B cell (primary cell): ENCODE measurements at places on chromosomes 2 and 18. TPM values are rescaled to one million over a fixed set of nuclear protein-coding genes. Genes with fewer than 3 reads are reported as not detected.
A peak's percentile ranks its signal among the peaks of the same experiment; 100 is the strongest.

GRCh38 chr2:109554758-109555157 lies 59.0 kb downstream of the SEPTIN10 start:
- no peak overlapping the region for H3K27ac ChIP-seq
- no peaks in the 10 kb centered on the region for H3K4me1 ChIP-seq
- H3K4me3 ChIP-seq = no peak overlapping the region
- no peak for DNase-seq
- H3K27me3 ChIP-seq = no peaks in the 10 kb centered on the region

- H3K4me1 ChIP-seq = peaks cover 93% of the 10 kb centered on the region
- DNase-seq = no peak
- H3K27me3 ChIP-seq = no peaks in the 10 kb centered on the region
- no peak overlapping the region for H3K4me3 ChIP-seq
- H3K36me3 ChIP-seq = no peaks in the 10 kb centered on the region
- no peak overlapping the region for H3K27ac ChIP-seq
Observed at GRCh38 chr2:101732199-101732598, 34.7 kb downstream of the MAP4K4 start.

DNA sequence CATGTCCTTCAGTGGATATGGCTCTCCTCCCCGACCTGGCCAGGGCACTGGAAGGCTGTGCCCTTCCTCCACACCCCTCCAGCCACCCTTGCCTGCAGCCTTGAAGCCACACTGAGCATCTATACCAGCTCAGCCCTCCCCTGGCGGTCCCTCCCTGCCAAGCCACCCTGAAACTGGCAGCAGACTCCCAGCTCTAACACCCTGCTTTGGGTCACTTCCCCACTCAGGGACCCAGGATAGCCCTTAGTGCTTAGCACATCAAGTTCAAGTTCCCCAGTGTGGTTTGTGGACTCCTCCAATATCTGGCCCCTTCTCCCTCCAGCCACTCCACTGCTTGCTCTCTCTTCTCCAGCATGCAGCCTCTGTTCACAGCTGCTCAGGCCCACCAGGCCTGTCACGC lies 89.4 kb downstream of the TNS1 start:
- H3K27me3 ChIP-seq = no peaks in the 10 kb centered on the region
- no peaks in the 10 kb centered on the region for H3K4me1 ChIP-seq
- no peak overlapping the region for H3K4me3 ChIP-seq
- no peaks in the 10 kb centered on the region for H3K36me3 ChIP-seq
- H3K27ac ChIP-seq = no peak overlapping the region
- DNase-seq = no peak

DNA sequence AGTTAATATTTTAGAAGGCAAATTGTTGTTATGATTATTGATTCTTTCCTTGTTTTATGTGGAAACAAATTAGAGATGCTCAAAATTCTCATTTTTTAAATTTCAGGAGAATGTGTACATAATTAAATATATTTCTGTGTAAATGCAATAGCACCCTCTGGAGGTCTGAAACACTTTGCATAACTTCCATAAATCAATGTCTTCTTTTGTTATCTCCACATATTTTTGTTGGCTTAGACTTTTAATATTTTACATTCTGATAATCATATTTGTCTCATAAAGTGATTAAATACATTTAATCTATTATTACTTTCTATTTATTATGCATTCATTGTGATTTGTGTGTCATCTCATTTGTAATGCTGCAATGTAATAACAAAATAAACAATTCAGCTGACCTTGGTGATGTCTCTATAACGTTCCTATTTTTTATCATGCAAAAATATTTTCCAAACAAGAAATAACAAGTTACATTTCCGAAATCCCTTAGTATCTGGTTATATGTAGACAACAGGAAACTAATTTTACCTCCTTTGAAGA lies 201.8 kb upstream of the GALNT5 start:
- DNase-seq = no peak
- no peaks in the 10 kb centered on the region for H3K4me1 ChIP-seq
- H3K27me3 ChIP-seq = no peaks in the 10 kb centered on the region
- H3K4me3 ChIP-seq = no peak overlapping the region
- H3K36me3 ChIP-seq = no peaks in the 10 kb centered on the region

- no peaks in the 10 kb centered on the region for H3K27me3 ChIP-seq
- H3K36me3 ChIP-seq = peaks cover 1% of the 10 kb centered on the region
Observed at GRCh38 chr2:64119369-64119768, 24.9 kb downstream of the PELI1 start.

DNA sequence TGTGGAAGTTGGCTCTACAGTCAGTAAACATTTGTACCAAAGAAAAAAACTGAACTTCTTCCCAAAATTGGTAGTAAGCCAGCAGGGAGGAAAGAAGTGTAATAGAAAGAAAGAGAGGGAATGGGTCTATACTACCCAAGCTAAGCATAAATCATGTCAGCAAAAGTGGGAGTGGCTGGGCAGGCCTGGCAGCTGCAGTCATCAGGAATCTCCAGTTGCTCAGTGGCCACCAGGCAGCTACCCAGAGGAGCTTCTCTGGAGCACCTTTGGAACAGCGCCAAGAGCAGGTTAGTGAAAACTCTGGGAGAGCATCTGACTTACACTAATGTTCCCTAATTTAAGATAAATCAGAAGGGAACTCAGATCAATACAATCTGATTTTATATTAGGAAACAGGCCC lies 14.3 kb downstream of the FRZB start:
- no peak for DNase-seq
- no peak overlapping the region for H3K4me3 ChIP-seq
- no peak overlapping the region for H3K27ac ChIP-seq
- no peaks in the 10 kb centered on the region for H3K4me1 ChIP-seq
- H3K36me3 ChIP-seq = no peaks in the 10 kb centered on the region

- no peak overlapping the region for H3K4me3 ChIP-seq
- DNase-seq = peak; percentile 48
- H3K36me3 ChIP-seq = no peaks in the 10 kb centered on the region
- peaks cover 38% of the 10 kb centered on the region for H3K4me1 ChIP-seq
- H3K27ac ChIP-seq = peak overlapping the region; percentile 27
Observed at GRCh38 chr2:168194784-168195522, 52.4 kb downstream of the STK39 start.

DNA sequence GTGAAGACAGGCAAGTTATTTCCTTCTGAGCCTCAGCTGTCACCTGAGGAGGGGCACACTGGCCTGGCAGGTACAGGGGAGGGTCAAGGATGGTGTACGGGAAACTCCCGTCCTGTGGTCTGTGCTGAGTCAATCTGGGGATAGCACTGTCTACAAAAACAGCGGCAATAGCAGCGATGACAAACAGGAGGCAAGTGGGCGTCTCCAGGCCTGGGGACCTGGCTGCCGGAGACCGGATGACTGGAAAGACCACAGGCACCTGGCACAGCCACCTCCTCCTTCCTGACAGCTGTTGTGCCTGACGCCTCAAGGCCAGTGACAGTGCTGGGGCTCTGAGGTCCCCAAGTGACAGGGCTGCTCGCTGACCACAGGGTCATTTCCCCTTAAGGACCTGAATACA lies 202.1 kb upstream of the HS6ST1 start:
- H3K4me3 ChIP-seq = no peak overlapping the region
- no peak for DNase-seq
- no peaks in the 10 kb centered on the region for H3K27me3 ChIP-seq
- peaks cover 9% of the 10 kb centered on the region for H3K4me1 ChIP-seq

Gene FAM117B
- total RNA-seq = 50.1 and 50.4 TPM in 2 replicates

DNA sequence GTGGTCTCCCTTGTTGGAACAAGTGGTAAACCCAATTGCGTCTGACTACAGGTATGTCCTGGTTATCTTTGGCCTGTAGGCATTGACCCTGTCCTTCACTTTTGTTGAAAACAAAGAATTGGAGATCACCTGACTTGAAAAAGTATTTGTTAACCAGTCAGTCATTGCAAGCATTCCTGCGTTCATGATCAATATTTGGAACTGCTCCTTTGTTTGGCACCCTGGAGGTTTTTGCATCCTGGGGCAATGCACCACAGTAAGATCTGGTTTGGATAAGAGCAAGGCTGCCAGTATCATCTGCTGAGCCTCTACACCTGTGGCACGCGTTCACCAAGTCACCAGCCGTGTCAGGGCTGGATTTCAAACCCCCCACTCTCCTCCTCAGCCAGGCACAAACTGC lies 115.7 kb downstream of the DNAH6 start:
- H3K36me3 ChIP-seq = no peaks in the 10 kb centered on the region
- no peaks in the 10 kb centered on the region for H3K4me1 ChIP-seq
- DNase-seq = no peak
- no peak overlapping the region for H3K27ac ChIP-seq
- H3K27me3 ChIP-seq = no peaks in the 10 kb centered on the region

DNA sequence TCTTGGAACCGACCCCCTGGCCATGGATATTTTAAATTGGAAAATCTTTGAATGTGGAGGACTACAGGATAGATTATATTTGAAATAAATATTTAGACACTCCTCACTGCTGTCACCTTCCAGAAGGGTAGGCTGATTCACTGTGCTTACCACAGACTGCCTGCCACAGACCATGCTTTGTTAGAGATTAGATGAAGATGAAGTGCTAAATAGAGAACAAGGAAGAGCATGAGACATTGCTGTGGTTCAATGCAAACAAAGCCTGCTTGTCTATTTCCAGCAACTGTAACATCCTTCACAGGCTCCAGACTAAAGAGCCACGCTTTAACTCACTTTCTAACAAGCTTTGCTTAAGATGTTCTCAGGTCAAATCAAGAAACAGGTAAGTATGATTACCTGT lies 81.0 kb upstream of the TMEM17 start:
- no peaks in the 10 kb centered on the region for H3K4me1 ChIP-seq
- H3K4me3 ChIP-seq = no peak overlapping the region
- H3K36me3 ChIP-seq = no peaks in the 10 kb centered on the region
- H3K27ac ChIP-seq = no peak overlapping the region

- H3K4me3 ChIP-seq = no peak overlapping the region
- H3K27ac ChIP-seq = no peak overlapping the region
- no peak for DNase-seq
- H3K36me3 ChIP-seq = no peaks in the 10 kb centered on the region
- no peaks in the 10 kb centered on the region for H3K27me3 ChIP-seq
Observed at GRCh38 chr2:161556440-161556839, 67.8 kb upstream of the SLC4A10 start.

Gene RALB
- 35.9 and 36.7 TPM in 2 replicates for total RNA-seq

GRCh38 chr18:76487782-76488181 lies 7.3 kb downstream of the ZNF516 start:
- H3K4me1 ChIP-seq = peaks cover 30% of the 10 kb centered on the region
- H3K36me3 ChIP-seq = peaks cover 1% of the 10 kb centered on the region
- H3K27ac ChIP-seq = no peak overlapping the region
- no peak for DNase-seq
- H3K4me3 ChIP-seq = no peak overlapping the region

DNA sequence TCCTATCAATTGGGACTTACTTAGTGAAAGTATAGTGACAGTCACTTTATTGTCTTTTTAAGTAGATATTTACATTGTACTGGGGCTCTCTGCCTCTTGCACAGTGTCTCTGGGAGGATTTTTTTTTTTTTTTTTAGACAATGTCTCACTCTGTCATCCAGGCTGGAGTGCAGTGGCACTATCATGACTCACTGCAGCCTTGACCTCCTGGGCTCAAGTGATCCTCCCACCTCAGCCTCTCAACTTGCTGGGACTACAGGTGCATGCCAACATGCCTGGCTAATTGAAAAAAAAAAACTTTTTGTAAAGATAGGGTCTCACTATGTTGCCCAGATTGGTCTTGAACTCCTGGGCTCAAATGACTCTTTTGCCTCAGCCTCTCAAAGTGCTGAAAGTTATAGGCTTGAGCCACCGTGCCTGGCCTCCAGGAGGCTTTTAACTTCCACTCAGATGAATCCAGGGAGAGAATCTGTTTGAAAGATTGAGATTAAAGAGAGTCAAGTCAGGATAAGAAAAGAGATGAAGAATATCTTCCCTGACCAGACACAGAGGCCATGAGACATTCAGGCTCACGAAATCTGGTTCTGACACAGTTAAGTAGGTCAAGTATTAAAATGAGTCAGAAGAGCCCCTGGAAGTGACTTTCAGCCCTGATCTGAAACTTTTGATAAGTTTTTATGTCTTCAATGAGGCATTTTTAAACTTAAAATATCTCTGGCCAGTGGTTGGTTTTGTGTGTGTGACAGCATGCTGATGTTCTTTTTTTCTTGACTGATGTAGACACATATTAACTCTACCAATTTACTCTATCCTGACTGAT lies 18.3 kb downstream of the ARHGEF33 start:
- H3K27me3 ChIP-seq = no peaks in the 10 kb centered on the region
- no peaks in the 10 kb centered on the region for H3K4me1 ChIP-seq
- H3K4me3 ChIP-seq = no peak overlapping the region
- no peak for DNase-seq

Gene TP53I3
- total RNA-seq = 3.9 and 5.2 TPM in 2 replicates

DNA sequence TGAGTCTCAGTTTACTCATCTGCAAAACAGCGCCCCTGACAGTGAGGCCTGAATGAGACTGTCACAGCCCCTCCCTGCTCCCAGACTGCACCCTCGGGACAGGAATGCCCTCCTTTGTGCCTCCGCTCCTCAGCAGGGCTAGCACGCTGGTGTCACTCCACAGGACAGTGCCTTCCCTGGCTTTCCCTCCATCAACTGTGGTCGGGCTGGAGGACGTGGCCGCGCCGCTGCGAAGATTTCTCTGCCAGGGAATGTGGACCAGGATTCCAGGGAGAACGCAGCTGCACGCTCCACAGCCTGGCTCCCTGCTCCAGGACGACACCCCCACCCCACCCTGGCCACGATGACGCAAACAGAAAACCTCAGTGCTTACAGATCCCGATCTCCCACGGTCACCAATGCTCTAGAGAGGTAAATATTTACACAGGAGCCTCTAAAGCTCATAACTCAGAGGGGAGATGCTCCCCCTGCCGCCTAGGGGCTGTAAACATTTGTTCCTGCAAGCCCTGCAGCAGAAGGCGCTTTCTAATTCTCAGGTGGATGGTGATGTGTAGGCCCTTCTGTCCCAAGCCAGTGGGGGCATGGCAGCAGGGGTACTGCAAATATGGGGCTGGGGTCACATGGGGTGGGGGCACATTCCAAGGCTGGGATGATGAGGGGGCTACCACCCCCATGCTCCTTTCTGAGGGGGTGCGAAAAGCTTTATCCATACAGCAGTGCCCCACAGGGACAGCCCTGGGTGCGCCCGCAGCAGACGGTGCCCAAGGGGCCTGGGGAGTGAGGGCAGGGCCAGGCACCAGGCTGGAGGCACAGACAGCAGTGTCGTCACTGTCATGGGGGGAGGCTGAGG lies 12.4 kb downstream of the HS6ST1 start:
- peaks cover 4% of the 10 kb centered on the region for H3K4me1 ChIP-seq
- DNase-seq = no peak
- H3K36me3 ChIP-seq = peaks cover 2% of the 10 kb centered on the region
- no peaks in the 10 kb centered on the region for H3K27me3 ChIP-seq
- H3K4me3 ChIP-seq = no peak overlapping the region
- no peak overlapping the region for H3K27ac ChIP-seq

DNA sequence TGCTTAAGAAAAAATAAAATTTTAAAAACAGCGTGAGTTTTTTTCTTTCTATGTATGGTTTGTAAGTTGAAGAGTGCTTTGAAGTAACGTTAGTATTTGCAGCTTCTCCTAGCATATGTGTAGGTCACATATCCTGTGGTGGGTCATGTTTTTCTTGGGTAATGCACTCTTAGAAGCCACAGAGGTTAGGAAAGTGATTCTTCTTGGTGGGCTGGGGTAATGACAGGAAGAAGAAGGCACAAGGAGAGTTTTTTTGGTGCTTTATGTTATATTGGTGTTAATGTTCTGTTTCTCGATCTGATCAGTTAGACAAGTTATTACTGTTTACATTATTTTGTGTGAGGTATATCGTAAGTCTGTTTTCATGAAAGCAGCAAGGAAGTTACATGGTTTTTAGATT lies 109.0 kb downstream of the ICA1L start:
- peaks cover 11% of the 10 kb centered on the region for H3K4me1 ChIP-seq
- H3K4me3 ChIP-seq = no peak overlapping the region
- no peak for DNase-seq
- no peaks in the 10 kb centered on the region for H3K27me3 ChIP-seq
- no peak overlapping the region for H3K27ac ChIP-seq
- H3K36me3 ChIP-seq = peaks cover 3% of the 10 kb centered on the region
